Heart right ventricle (tissue), 16 donors: ENCODE measurements at places on chromosomes 2 and 18. TPM values are rescaled to one million over a fixed set of nuclear protein-coding genes. Genes with fewer than 3 reads are reported as not detected.

The CXCR4 gene
- polyA plus RNA-seq: 4.7 TPM

The GAREM2 gene
- polyA plus RNA-seq: 0.59 TPM

GRCh38 chr2:173862612-173863217 lies 102.5 kb downstream of the SP3 start:
- no peak for DNase-seq

DNA sequence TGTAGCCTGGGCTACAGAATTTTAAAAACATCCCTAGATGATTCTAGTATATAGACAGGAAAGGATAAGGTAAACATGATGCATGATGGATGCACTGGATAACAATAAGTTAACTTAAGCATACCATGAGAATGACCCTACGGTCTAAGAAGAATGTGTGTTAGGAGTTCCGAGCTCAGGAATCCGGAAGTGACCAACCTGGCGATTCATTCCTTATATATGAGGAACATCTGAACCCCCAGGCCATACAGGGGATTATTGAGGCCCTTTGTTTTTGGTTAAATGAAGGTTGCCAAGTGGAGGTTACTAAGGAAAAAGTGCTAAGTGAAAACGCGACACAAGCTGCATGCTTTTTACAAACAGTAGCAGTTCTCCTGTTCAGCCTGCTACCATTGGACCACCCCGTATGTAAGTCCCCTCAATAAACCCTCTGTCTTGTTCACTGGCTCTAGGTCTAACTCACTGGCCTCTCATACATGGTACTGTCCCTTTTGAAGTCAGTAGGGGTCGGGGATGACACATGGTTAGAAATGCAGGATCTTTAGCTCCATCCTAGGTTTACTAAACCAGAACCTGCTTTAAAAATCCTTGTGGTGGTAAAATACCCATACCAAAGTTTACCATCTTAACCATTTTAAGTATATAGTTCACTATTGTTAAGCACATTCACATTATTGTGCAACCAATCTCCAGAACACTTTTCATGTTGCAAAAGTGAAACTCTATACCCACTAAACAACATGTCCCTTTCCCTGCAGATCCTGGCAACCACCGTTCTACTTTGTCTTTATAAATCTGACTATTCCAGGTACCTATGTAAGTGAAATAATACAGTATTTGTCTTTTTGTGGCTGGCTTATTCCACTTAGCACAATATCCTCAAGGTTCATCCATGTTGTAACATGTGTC lies 111.0 kb upstream of the MAP4K3 start:
- DNase-seq: no peak

- no peak for DNase-seq
Observed at GRCh38 chr2:20145497-20146193, 79.3 kb downstream of the SDC1 start.

DNA sequence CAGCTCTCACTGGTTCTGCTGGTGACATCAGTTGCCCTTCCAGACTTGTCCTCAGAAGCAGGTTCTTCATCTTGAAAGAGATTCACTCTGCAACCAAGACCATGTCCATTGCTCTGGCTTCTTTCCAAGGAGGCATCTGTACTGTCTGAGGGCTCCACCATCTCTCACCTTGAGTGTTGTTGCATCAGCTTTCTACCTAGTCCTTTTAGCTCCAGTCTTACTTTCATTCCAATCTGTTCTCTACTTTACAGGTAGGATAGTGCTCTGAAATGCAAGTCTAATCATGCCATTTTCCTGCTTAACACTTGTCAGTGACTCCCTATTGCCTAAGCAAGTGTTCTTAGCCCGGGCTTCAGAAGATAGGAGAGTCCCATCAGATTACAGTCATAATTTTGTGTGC lies 117.7 kb downstream of the EN1 start:
- no peak for DNase-seq

- no peak for DNase-seq
Observed at GRCh38 chr2:212193056-212193455, 345.5 kb downstream of the ERBB4 start.

DNA sequence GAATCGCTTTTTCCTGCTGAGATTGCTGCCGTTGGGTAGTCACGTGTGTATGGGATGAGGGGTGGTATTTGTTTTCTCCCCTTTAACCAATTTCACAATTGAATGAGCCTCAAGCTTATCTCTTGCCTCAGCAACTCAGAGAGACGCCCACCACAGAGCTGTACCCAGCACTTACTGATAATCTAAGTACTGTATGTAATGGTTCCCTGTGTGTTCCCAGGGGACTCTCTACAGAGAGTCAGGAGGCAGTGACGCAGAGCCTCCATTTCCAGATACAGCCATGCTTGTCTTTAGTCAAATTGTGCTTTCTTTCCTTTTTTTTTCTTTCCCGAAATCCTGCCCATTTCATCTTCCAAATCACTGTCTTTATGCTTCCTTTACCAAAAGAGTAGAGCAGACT lies 1102.1 kb upstream of the KLHL29 start:
- no peak for DNase-seq

DNA sequence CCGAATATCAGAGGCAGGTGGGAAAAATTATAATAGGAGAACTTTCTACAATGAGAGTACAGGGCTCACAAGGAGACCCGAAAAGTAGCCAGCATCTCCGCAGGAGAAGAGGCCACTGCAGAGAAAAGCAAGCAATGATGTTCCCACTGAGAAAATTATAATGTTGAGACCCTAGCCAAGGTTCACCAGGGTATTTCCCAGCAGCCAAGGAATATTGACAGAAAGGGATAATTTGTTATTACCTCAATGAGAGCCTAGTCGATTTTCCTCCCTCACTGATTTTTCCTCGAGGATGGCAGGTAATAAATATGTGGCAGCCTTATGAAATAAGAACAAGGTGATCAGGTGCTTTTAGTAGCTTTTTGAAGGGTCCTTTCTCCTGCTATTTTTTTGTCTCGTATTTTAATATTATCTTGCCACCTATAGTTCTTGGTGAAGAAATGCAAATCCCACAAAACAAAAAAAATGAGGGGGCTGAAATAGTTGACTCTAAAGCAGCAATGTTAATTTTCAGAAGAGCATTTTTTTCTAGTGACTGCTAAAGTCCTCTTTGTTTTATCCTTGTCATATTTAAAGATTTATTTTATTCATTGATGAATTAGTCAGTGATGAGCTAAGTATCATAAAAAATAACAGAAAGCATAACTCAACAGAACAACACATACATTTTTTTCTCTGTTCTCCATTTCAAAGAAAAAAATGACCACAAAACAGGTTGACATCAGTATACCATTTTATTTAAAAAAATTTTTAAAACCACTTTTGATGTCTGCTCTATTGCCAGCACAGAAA lies 215.4 kb downstream of the KCNE4 start:
- DNase-seq: no peak

DNA sequence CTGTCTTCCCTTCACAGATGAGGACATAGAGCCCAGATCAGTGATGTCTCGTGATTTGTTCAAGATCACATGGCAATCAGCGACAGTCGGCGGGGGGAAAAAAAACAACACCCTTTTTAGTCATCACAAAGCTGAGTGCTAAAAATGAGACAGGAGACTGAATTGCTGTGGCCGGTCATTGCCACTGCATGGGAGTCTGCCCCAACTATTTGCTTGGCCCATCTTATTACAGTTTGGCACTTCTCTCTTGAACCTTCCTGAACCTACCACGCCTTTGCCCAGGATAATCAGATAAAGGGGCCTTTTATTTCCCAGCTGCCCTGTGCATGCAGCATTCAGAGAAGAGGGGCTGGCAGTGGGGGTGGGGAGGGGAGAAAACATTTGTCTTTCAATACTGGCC lies 42.7 kb downstream of the SETBP1 start:
- DNase-seq: no peak
